Smooth muscle cell of bladder (primary cell): ENCODE measurements at places on chromosomes 7 and 10. TPM values are rescaled to one million over a fixed set of nuclear protein-coding genes. Genes with fewer than 3 reads are reported as not detected.

Gene ARMC3
- not detected in 2 replicates for total RNA-seq

Gene RPEL1
- total RNA-seq: under 0.01 TPM in 1 of 2 replicates, not detected in the other

Gene RABGEF1
- total RNA-seq: 32.9 and 39.4 TPM in 2 replicates

Gene STMP1
- total RNA-seq: 13.1 and 14.3 TPM in 2 replicates

Gene ANKRD1
- 0.14 and 0.18 TPM in 2 replicates for total RNA-seq

Gene PLEKHS1
- total RNA-seq: 0.09 TPM in 1 of 2 replicates, not detected in the other

Gene MRC1
- total RNA-seq: under 0.01 TPM in 2 replicates

Gene ANKIB1
- 44.7 and 56.4 TPM in 2 replicates for total RNA-seq

Gene ACSM6
- not detected in 2 replicates for total RNA-seq

Gene TDRD1
- total RNA-seq: under 0.01 and 0.83 TPM in 2 replicates

Gene ELMO1
- total RNA-seq: 3.0 and 5.6 TPM in 2 replicates

Gene ANKRD7
- total RNA-seq: 0.85 and 0.92 TPM in 2 replicates

Gene AFAP1L2
- total RNA-seq: 0.09 and 0.14 TPM in 2 replicates

Gene TMEM184A
- 0.09 and 0.14 TPM in 2 replicates for total RNA-seq

Gene HYAL4
- not detected in 2 replicates for total RNA-seq

Gene ACTR3C
- 1.6 and 3.2 TPM in 2 replicates for total RNA-seq
